ENCODE measurements at places on chromosomes 3 and 15. TPM values are rescaled to one million over a fixed set of nuclear protein-coding genes. Genes with fewer than 3 reads are reported as not detected.

DNA sequence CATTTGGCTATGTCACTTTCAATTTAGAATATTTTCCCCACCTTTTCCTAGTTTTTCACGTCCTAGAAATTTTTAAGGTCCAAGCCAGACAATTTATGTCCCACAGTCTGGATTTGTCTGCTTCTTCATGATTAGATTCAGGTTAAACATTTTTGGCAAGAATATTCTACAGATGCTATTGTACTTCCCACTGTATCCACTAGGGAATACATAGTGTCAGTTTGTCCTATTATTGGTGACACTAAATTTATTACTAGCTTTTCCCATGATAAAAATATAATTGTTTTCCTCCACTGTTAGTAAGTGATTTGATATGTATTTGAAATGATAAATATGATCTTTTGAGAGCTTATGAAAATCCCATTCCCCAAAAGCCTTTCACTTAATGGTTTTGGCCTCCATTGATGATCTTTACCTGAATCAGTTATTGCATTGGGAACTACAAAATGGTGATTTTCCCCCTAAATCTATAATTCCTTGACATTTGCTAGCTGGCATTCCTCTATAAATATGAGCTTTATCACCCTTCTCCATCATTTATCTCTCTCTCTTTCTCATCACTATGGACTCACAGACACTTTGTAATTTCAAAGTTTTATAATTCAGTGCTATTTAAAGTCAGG, 8.3 kb downstream of the ARL14 start:
- H3K27ac ChIP-seq = no peak overlapping the region
- no peaks in the 10 kb centered on the region for H3K4me1 ChIP-seq
- H3K27me3 ChIP-seq = no peaks in the 10 kb centered on the region
- no peak overlapping the region for H3K4me3 ChIP-seq

DNA sequence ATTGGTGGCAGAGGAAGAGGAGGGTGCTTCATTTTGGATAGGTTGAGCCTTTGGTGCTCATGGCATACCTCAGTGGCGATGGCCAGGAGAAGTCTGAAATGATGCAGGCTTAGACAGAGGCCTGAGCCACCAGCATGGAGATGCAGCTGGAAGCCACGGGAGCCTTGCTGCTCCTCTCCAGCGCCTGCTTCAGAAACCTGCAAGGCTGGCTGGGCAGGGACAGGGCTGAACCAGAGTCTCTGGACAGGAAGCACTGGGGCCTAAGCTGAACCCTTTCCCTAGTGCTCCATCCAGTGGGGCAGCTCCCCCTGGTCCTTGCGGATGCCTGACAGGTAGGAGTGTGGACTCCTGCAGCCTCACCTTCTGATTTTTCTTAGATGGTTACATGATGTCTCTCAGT, 36.7 kb upstream of the ADCY5 start:
- no peaks in the 10 kb centered on the region for H3K4me1 ChIP-seq
- peaks cover 3% of the 10 kb centered on the region for H3K27me3 ChIP-seq
- no peak overlapping the region for H3K4me3 ChIP-seq
- no peak overlapping the region for H3K27ac ChIP-seq
- DNase-seq = no peak

- no peaks in the 10 kb centered on the region for H3K36me3 ChIP-seq
- H3K27me3 ChIP-seq = peaks cover 3% of the 10 kb centered on the region
- H3K4me3 ChIP-seq = no peak overlapping the region
- no peak overlapping the region for H3K27ac ChIP-seq
Observed at GRCh38 chr3:55879901-55880331, 392.8 kb upstream of the WNT5A start.

GRCh38 chr15:92519709-92520108, 126.0 kb downstream of the ST8SIA2 start:
- no peak overlapping the region for H3K27ac ChIP-seq
- H3K4me1 ChIP-seq = peaks cover 3% of the 10 kb centered on the region
- DNase-seq = no peak
- no peaks in the 10 kb centered on the region for H3K36me3 ChIP-seq
- no peak overlapping the region for H3K4me3 ChIP-seq
- no peaks in the 10 kb centered on the region for H3K27me3 ChIP-seq

GRCh38 chr3:66552846-66553245, 52.0 kb upstream of the LRIG1 start:
- H3K27ac ChIP-seq = no peak overlapping the region
- H3K27me3 ChIP-seq = no peaks in the 10 kb centered on the region
- no peak for DNase-seq
- H3K36me3 ChIP-seq = no peaks in the 10 kb centered on the region
- H3K4me3 ChIP-seq = no peak overlapping the region
- peaks cover 4% of the 10 kb centered on the region for H3K4me1 ChIP-seq

- peaks cover 17% of the 10 kb centered on the region for H3K4me1 ChIP-seq
- no peak overlapping the region for H3K27ac ChIP-seq
- H3K27me3 ChIP-seq = peaks cover 17% of the 10 kb centered on the region
Observed at GRCh38 chr3:195748661-195749060, 27.9 kb downstream of the MUC20 start.

DNA sequence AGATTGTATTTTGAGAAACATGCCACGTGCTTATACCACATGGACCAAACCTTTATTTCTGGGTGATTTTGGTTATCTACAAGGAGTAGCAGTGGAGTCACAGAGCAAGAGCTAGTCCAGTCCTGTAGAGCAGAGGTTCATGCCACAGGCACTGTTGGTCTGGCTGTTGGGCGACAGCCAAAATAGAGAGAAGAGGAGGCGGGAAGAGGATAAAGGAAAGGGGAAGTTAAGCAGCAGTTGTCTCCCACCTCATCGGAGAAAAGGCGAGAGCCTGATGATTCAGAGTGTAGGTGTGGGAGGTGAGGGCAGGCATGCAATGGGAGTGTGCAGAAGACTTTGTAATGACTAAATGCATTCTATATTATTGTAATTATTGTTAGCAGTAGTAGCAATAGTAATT, 237.5 kb upstream of the ROPN1 start:
- no peak for DNase-seq
- H3K4me3 ChIP-seq = no peak overlapping the region
- H3K27ac ChIP-seq = no peak overlapping the region
- H3K27me3 ChIP-seq = peaks cover 2% of the 10 kb centered on the region
- H3K36me3 ChIP-seq = no peaks in the 10 kb centered on the region
- H3K4me1 ChIP-seq = no peaks in the 10 kb centered on the region

Gene REC114
- not detected for total RNA-seq

Gene VPS18
- total RNA-seq = 17.8 TPM

DNA sequence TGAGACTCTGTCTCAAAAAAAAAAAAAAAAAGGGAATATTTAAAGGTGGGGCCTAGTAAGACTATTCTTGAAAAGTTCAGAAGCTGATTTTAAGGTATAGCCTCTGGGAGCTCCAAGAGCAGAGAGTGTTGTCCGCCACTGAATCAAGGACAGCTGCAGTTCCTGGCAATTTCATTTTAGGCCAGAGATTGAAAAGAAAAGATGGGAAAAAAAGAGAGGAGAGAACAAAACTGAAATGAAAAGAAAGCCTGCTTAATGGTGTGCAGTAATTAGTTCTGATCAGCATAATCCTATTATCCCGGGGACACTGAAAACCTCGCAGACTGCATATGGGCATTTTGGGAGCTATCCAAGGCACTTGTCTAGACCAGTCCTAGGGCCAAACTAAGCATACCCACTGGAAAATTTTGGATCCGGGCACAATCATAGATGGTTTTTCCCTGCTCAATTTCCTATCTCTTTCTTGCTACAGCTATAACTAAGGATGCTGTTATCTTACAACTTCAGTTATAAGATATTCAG, 43.2 kb downstream of the EHHADH start:
- no peak for DNase-seq
- peaks cover 2% of the 10 kb centered on the region for H3K4me1 ChIP-seq
- no peak overlapping the region for H3K27ac ChIP-seq
- no peaks in the 10 kb centered on the region for H3K27me3 ChIP-seq
- no peaks in the 10 kb centered on the region for H3K36me3 ChIP-seq

Gene SLC15A2
- total RNA-seq = 3.9 TPM

- H3K4me3 ChIP-seq = no peak overlapping the region
- peaks cover 70% of the 10 kb centered on the region for H3K36me3 ChIP-seq
- H3K27me3 ChIP-seq = no peaks in the 10 kb centered on the region
- H3K4me1 ChIP-seq = peaks cover 20% of the 10 kb centered on the region
- no peak for DNase-seq
Observed at GRCh38 chr3:146517684-146518435, 26.5 kb downstream of the PLSCR1 start.

DNA sequence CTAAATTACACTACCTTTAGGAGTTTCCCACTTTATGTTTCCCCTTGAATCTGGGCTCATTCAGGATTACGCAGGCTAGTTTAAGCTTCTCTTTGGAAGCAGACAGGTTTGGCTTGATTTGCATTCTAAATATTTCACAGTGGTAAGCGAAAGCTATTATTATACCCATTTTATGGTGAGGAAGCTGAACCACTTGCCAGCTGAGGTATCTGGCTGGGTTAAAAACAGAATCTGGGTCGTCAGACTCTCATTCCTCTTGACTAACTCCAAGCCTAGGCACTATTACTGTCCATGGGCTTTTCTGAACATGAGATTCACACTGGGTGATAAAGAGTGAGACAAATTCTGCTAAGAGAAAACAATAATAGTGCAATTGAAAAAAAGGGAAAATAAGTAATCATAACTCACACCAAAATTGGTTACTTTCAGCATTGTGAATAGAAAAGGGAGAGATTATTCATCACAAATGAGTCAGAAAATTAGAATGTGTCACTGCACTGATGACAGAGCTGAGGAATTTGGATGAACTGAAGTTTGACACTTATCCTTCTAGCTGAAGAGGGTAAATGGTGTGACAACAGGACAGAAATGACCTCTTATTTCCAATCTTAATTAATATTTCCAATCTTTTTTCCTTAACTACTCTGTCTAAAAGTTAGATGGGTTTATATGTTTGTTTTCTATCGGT, 211.3 kb downstream of the TIGIT start:
- H3K4me1 ChIP-seq = peaks cover 14% of the 10 kb centered on the region
- no peak overlapping the region for H3K27ac ChIP-seq
- no peak overlapping the region for H3K4me3 ChIP-seq
- H3K36me3 ChIP-seq = no peaks in the 10 kb centered on the region
- no peak for DNase-seq
- peaks cover 1% of the 10 kb centered on the region for H3K27me3 ChIP-seq

Gene GPR62
- not detected for total RNA-seq

DNA sequence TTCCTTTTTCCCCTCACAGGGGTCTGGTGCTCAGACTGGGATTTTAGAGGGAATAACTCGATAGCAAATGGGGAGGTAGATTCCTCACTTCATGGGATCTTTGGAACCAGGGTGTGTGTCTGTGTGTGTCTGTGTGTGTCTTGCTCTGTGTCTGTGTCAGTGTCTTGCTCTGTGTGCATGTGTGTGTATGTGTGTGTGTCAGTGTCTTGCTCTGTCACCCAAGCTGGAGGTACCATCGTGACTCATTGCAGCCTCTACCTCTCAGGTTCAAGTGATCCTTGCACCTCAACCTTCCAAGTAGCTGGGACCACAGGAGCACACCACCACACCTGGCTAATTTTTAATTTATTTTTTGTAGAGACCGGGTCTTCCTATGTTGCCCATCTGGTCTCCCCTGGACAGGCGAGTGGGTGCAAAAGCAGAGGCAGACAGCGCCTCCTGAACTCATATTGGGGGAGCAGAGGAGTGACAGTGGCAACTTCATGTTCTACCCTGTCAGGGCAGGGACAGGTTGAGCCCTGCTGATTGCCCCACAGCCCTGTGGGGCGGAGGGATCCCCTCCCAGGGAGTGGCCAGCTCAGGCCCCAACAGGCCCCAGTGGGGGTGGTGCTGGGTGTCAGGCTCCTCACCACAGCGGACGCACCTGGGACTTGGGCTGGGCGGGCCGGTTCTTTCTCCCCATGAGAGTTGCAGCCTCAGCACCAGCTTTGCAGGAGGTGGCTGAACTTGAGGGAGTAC, 10.4 kb upstream of the SEMA4B start:
- peak overlapping the region; percentile 35 for H3K27ac ChIP-seq
- H3K4me1 ChIP-seq = peaks cover 34% of the 10 kb centered on the region

Gene AMIGO3
- total RNA-seq = 0.95 TPM

- H3K4me3 ChIP-seq = no peak overlapping the region
- H3K27ac ChIP-seq = no peak overlapping the region
- DNase-seq = no peak
- H3K27me3 ChIP-seq = no peaks in the 10 kb centered on the region
- H3K36me3 ChIP-seq = no peaks in the 10 kb centered on the region
- no peaks in the 10 kb centered on the region for H3K4me1 ChIP-seq
Observed at GRCh38 chr3:1117843-1118473, 25.1 kb downstream of the CNTN6 start.

Gene CKMT1B
- total RNA-seq = not detected

DNA sequence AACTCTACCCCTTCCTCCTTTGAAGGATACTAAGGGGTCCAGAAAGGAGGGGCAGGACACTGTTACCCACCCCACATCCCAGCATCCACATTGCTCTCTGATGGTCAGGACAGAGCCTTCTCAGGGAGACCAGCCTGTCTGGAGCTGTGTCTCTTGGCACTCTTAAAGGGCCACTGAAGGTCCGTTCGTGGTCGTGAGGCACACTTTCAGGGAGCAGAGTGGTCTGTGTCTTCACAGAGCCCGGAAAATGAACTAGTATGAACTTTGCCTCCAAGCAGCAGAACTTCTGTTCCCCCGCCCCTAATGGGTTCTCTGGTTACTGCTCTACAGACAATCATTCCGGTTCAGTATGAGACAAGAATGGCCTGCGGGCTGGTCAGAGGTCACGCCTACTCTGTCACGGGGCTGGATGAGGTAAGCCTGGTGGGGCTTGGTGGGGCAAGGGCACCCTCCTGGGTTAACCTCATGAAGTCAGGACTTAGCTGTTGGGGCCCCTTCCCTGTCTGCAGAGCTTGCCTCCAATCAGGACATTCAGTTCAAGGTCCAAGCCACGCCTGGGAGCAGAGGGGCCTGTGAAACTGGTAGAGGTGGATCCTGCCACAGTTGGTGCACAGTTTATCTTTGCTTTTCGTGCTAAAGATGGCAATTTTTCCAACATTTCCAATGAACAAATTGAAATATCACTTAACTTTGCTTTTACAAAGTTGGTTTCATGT, 33.2 kb downstream of the CAPN3 start:
- DNase-seq = no peak
- H3K36me3 ChIP-seq = no peaks in the 10 kb centered on the region
- no peak overlapping the region for H3K4me3 ChIP-seq
- no peaks in the 10 kb centered on the region for H3K4me1 ChIP-seq
- no peaks in the 10 kb centered on the region for H3K27me3 ChIP-seq

GRCh38 chr15:76566276-76566675, 229.7 kb downstream of the ISL2 start:
- no peak overlapping the region for H3K27ac ChIP-seq
- DNase-seq = no peak
- H3K4me1 ChIP-seq = no peaks in the 10 kb centered on the region
- H3K36me3 ChIP-seq = peaks cover 3% of the 10 kb centered on the region
- no peak overlapping the region for H3K4me3 ChIP-seq

Gene ZNF710
- 22.7 TPM for total RNA-seq

DNA sequence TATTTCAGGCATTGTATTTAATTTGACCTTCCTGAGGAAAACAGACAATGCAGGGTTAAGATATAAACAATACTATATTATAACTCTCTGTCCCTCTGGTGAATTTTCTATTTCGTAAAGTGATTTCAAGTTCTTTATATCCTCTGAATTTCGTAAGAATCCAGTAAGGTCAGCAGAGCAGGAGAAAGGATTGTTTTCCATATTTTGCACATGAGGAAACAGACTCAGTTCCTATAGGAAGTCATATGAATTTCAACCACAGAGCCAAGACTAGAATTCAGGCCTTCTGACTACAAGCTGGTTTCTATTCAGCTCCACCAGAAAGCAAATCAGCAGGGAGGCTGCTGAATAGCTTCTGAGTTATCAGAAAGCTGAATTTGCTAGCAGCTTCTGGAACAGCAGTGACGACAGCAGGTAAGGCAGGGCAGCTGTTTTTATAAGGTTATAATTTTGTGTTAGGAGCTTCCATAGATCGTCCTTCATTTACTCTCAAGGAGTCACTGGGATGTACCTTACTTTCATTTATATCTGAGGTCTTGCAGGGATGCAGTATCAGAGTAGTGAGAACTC, 11.1 kb upstream of the PLAAT1 start:
- H3K36me3 ChIP-seq = no peaks in the 10 kb centered on the region
- H3K4me3 ChIP-seq = no peak overlapping the region
- DNase-seq = no peak
- no peaks in the 10 kb centered on the region for H3K4me1 ChIP-seq
- no peak overlapping the region for H3K27ac ChIP-seq
- no peaks in the 10 kb centered on the region for H3K27me3 ChIP-seq

Data from activated CD8-positive, alpha-beta T cell treated with anti-CD3 and anti-CD28 coated beads, Interleukin-2, amount 10 ng/mL, durations not matched to agents 7 days and 5 days (primary cell).